AG10803 (cell line): ENCODE measurements at places on chromosomes 6 and 20.

DNA sequence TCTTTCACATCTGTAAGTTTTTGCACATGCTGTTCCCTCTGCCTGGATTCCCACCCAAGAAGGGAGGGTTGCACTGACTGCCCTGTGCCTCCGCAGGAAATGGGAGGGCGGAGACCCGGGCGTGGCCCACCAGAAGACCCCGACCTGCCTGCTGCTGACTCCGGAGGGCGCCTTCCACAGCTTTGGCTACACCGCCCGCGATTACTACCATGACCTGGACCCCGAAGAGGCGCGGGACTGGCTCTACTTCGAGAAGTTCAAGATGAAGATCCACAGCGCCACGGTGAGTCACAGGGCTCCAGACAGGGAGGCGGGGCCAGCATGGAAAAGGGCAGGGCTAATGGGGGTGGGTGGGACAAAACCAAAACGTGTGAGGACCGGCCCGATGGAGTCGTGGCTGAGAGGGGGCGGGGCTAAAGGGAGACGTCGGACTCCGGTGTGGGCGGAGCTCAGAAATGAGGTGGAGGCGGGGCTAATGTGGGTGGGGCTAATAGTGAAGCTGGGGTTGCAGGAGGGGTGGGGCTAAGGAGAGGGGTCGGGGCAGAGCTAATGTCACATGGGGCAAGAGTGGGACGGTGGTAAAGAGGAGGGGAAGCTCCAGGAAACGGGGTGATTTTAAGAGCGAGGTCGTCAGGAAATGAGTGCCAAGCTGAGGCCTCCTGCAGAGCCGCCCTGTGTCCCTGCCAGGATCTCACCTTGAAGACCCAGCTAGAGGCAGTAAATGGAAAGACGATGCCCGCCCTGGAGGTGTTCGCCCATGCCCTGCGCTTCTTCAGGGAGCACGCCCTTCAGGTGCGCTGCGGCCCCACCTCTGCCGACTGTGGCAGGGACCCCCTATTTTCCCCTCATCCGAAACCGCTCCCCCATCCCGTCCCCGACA, 12.6 kb downstream of the HSPA12B start:
- no peak for DNase-seq

GRCh38 chr6:132998418-132998817, 184.0 kb downstream of the RPS12 start:
- no peak for DNase-seq

GRCh38 chr6:170232186-170233002, 58.5 kb downstream of the DLL1 start:
- no peak for DNase-seq

DNA sequence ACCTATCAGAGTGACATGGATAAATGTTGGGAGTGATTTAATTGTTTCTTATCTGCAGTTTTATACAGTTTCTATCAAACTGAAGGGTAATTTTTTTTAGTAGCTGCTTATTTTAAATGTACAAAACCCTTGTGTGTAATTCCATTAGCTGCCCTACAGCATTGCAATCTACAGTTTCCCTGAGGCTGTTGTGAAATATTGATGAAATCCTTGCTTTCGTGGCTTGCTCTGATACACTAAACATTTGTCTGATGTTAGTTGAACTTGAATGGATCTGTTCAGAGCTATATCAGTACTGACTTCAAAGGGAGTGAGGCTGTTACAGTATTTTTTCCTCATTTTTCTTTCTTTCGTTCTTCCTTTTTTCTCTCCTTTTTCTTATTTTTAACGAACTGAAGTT, 255.4 kb downstream of the TSHZ2 start:
- DNase-seq = peak; percentile 38

DNA sequence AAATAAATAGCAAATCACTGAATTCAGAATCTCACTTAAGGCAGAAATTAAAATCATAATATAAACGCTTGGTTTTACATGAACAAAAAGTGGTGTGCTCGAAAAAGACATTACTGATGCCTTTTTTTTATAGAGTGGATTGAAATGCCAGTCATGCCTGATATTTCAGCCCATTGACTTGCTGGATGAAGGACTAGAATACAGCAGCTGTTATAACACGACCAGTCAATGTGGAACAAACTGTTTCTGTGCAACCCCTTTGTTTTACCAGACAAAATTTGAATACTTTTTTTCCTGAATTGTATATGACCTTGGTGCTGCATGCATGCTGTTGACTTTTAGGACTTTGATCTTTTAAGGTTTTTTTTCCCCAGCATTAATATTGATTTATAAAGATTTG, 150.0 kb downstream of the QKI start:
- no peak for DNase-seq

DNA sequence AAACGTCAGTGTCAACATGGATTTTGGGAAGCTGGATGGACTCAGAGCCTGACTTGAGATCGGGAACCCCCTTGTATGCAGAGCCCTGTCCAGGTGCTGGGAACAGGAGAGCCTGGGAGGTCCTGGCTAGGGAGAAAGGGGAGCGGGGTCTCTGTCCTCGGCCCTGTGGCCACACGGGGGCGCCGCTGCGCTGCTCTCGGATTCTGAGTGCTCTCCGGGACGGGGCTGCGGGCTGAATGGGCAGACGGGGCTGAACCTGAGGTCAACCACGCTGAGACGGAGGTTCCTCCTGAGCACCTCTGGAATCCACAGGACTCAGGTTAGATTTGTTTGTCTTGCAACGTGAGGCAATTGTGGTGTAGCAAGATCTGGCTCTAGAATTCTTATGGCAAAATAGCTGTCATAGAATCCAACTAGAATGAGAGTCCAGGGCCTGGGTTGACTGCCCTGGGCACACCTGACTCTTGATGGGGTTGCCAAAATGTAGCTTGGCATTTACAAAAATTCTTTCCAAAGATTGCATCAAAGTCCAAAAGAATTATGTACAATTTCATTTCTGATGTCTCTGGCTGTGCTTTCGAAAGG, 20.6 kb upstream of the HLA-F start:
- peak; percentile 14 for DNase-seq

GRCh38 chr6:108005961-108006360, 48.0 kb upstream of the SEC63 start:
- no peak for DNase-seq

DNA sequence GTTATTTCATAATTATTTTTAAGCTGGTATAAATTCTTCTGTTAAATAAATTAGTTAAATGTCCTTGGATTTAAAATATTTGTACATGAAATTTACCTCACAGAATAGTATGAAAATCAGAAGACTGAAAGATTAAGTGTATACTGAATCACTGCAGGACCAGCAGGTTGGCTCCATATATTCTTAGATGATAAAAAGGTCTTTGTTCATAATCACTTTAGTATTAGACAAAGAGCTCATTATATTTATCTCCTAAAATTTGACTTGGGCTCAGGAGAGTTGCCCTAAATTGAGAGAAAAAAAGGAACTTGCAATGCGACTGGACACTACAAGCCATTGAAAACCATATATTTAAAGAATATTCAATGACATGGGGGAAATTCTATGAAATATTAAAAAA, 766.4 kb upstream of the CITED2 start:
- DNase-seq = no peak

DNA sequence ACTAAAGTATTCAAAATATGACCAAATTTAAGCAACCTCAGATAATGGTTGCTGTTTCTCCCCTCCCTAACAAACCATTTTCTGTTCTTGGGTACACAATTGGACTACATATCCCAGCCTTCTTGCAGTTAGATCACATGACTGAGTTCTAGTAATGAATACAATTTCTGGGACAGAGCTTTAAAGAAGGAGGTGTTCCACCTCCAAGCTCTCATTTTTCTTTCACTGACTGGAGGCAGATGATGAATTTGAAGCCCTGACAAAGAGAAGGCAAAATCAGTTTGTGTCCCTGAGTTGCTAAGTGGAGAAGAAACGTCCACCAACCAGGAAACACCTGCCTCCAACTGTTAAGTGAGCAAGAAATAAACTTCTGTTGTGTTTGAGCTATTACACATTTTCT, 117.2 kb downstream of the LCA5 start:
- no peak for DNase-seq

GRCh38 chr6:165031502-165031901, 277.9 kb downstream of the C6orf118 start:
- DNase-seq = no peak

- peak; percentile 72 for DNase-seq
Measured at GRCh38 chr20:10093087-10093591, 58.4 kb downstream of the ANKEF1 start.

DNA sequence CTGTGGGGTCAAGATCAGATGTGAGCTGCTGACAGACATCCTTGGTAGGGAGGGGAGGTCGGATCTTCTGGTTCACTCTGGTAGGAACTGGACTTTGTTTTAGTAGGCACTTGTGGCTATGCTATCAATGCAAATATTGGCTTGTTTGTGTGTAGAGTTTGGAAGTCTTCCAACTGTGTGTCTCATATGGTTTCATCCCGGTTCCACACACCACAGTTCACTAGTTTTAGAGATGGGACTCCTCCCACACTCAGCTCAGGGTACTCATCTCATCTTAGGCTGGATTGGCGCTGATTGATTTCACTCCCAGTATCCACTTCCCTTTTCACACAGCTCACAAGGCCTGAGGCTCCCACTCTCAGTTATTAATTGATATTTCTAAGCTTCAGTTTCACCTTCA, 161.3 kb downstream of the THBS2 start:
- peak; percentile 20 for DNase-seq

DNA sequence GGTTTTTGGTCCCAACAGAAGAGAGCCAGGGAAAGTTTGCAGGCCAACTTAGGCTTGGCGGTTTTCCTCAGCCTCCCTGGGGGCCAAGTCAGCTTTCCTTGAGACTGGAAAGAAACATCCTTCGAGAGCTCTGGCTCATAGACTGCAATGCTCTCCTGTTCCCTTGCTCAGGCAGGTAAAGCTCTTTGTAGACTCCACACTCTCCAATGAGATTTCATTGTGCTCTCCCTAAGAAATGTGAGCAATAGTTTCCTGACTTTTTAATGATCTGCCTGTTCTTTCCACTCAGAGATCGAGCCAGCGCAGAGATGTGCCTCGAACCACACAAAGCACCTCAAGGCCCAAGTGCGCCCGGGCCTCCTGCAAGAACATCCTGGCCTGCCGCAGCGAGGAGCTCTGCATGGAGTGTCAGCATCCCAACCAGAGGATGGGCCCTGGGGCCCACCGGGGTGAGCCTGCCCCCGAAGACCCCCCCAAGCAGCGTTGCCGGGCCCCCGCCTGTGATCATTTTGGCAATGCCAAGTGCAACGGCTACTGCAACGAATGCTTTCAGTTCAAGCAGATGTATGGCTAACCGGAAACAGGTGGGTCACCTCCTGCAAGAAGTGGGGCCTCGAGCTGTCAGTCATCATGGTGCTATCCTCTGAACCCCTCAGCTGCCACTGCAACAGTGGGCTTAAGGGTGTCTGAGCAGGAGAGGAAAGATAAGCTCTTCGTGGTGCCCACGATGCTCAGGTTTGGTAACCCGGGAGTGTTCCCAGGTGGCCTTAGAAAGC, 13.9 kb downstream of the TNFAIP3 start:
- no peak for DNase-seq

GRCh38 chr6:149438855-149439254, 38.8 kb downstream of the SUMO4 start:
- no peak for DNase-seq

- DNase-seq = peak; percentile 48
Measured at GRCh38 chr6:129859524-129859923, 1.6 kb downstream of the TMEM244 start.

- no peak for DNase-seq
Measured at GRCh38 chr6:43706788-43707187, 19.2 kb upstream of the MRPS18A start.

DNA sequence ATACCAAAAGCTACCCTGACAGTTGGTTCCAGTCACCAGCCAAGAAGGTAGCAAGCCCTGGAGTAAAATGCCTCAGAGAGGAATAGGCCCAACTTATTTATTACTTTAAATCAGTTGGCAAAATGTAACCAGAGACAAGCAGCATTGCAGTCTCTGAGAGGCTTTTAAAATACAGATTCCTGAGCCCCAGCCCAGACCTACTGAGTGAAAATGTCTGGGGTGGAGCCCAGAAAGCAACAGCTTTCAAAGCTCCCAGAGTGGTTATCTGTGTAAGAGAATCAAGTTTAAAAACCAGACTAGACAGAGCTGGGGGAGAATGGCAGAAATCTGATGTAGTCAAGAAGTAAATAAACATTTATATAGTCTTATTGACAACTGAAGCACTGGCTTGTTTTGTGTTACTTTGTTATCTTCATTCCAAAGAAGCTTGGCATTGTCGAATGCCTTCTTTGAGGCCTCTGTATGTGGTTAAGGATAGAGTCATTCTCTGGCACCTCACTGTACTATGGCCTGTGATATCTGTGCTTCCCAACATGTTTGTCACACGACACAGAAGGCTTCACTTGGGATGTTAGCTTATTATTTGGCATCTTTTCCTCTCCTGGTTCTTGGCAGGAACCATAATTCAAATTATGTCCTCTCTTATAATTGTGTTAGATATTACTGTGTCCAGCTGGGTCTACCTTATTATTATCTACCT, 313.5 kb downstream of the SLC35F1 start:
- no peak for DNase-seq

GRCh38 chr6:87993356-87993755, 54.3 kb upstream of the SPACA1 start:
- DNase-seq = no peak

- peak; percentile 92 for DNase-seq
Measured at GRCh38 chr6:12572896-12573827, 143.4 kb upstream of the PHACTR1 start.

- no peak for DNase-seq
Measured at GRCh38 chr6:146881228-146882181, 282.7 kb downstream of the ADGB start.

- DNase-seq = no peak
Measured at GRCh38 chr6:13296536-13296997, 31.8 kb downstream of the TBC1D7 start.

DNA sequence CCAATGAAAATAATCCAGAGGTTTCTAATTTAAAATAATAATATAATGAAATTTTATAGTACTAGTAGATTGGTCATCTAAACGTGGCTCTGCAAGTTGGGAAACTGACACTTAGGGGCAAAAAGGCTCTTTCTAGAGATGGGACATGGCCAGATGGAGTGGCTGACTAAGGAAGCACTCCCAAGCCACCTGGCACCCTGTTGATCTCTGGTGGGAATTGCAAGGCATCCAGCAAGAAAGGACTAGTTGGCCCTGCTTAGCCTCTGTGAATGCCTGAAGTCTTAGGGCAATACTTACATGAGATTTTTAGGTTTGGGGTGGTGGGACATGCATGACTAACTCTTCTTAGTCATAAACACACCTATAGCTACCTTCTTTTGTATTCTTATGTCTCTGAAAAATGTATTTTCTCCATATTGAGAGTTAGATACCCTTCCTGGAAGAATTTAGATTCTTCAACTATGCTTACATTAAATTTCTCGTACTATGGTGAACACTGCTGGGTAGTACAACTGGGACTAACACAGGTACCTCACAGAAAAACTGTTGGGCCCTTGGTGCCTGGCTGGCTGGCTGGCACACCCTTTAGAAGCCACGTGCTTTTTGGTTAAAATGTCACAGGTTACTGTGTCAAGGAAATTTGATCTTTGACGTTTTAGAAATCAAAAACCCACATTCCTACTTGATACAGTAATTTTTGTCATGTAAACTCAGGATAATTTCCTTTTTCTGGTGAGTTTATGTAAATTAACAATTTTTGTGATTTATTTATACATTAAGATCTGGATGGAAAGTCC, 25.0 kb upstream of the SH3BGRL2 start:
- DNase-seq = no peak

GRCh38 chr6:99409672-99410071, 15.4 kb downstream of the PNISR start:
- DNase-seq = no peak
